ENCODE measurements at places on chromosomes 11 and 22.

- no peak for DNase-seq
These were observed 4.6 kb upstream of the CD6 start for GRCh38 chr11:60966890-60967289.

- no peak for DNase-seq
These were observed 743 bp upstream of the CD3D start for GRCh38 chr11:118343248-118343647.

DNA sequence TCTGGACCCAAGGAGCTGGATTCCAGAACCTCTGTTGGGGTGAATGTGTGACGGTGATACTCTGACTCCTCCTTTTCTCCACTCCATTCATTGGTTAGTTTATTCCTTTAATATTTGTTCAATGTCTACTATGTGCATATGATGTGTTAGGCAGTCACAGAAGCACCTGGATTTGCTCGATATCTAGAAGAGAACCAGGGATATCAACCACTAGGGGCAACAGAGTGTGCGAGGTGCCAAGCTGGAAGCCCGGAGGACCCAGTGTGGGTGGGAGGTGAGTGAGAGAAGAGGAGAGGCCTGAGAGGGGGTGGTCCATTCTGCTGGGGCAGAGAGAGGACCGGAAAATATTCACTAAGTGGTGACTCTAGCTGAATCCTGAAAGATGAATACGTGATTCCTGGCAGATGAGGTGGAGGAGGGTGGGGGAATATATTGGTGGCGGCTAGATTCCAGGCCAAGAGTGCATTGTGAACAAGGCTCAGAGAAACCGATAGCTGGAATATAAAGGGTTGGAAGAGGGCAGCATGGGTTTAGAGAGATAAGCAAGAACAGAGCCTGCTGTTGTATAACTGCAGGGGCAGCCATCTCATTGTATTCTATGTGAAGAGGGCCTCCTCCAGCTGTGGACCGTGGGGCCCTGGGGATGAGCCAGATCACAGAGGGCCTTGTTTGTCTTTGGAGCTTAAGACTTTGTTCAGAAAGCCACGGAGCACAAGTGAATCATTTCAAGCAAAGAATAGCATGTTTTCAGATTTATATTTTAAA is 6.9 kb upstream of the TIMP3 start:
- DNase-seq = no peak

GRCh38 chr11:61104963-61105362 is 2.7 kb downstream of the CD5 start:
- DNase-seq = no peak

DNA sequence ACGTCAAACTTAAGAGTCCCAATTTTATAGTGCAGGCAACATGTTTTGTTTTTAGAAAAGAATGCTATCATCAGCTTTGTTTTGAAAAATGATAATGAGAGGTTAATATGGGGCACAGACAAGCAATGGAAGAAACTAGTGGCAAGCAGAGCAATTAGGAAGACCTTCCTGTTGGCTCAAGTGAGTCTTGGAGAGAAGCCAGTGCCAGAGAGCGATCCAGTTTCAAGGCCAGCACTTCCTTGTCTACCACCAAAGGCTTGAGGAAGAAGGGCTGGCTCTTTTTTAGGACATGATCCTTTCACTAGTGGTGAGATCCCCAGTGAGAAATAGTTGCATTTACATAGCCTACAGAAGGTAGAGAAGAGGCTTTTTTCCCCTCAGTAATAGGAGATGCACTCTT is 1340.7 kb downstream of the LRRC4C start:
- no peak for DNase-seq

GRCh38 chr11:32113200-32113919 is 22.5 kb downstream of the RCN1 start:
- DNase-seq = no peak

GRCh38 chr11:24163146-24163545 is 333.7 kb upstream of the LUZP2 start:
- DNase-seq = no peak

GRCh38 chr11:117738246-117738957 is 58.6 kb downstream of the DSCAML1 start:
- no peak for DNase-seq

- no peak for DNase-seq
These were observed 14.0 kb downstream of the C11orf42 start for GRCh38 chr11:6219359-6219758.

DNA sequence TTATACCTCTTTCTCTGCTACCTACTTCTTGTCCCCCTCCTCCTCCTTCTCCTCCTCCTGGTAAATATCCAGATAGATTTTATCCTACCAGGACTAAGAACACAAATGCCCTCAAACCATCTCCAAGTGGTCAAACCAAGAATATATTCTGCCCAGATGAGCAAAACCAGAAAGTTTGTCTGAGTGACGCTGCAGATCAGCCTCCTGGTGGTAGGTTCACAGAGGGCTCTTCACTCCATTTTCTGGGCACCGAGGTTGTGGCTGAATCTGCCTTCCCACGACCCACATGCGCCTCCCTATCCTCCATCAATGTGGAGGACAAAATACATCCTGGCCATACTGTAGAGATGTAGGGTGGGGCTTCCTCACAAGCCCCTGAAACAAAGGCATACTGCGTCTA is 543.6 kb downstream of the MN1 start:
- DNase-seq = no peak

GRCh38 chr22:40444178-40444831 is 73.9 kb downstream of the SGSM3 start:
- DNase-seq = no peak

DNA sequence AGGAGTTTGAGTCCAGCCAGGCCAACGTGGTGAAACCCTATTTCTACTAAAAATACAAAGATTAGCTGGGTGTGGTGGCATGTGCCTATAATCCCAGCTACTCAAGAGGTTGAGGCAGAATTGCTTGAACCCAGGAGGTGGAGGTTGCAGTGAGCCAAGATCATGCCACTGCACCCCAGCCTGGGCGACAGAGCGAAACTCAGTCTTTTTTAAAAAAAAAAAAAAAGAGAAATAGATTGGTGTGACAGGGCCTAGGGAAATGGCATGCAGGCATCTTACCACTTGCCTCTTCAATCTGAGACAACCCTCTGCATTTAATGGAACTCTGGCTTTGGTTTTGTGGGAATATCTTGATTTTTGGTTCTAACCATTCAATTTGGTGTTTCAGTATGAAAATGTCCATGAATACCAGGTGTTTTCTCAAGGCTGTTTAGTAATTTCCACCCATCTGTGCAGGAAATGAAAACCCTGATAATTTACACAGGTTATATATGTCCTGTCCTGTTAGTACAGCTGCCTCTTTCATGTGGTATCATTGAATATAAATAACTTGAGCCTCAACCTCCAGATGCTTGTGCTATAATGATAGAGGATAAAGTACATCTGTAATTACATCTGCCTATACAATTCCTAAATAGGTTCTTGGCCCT is 8.4 kb downstream of the XBP1 start:
- no peak for DNase-seq

- no peak for DNase-seq
These were observed 2.2 kb downstream of the LMF2 start for GRCh38 chr22:50505276-50505775.

GRCh38 chr22:21621025-21621424 is 8.8 kb downstream of the YDJC start:
- no peak for DNase-seq

DNA sequence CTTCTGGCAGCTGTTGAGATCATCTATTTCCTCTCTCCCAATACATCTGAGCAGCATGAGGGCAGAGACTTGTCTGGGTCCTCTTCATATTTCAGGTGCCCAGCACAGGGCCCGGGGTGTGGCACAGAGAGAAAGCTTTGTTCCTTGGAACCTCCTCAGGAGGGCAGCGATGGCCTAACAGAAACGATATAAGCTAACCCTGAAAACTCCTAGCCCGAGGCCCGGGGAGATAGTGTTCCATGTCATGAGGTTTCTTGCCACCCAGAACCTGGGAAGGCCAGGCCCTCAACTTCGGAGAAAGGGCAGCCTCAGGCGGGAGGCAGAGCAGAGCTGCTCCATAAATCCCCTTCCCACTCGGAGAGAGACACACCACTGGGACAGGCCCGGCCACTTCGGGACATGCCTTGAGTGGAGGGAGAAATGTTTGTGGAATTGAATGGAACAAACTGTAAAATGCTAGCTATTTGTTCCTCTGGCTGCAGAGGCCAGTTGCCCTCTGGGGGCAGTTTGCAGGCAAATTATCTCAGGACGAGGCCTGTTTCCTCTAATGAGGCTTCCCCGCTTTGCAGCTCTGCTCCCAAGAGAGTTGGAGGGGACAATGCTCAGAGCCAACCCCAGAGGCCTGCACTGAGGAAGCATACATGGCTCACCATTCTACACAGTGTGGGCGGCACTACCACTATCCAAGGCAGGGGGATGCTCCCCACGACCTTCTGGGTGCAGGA is 11.6 kb downstream of the ARRB1 start:
- DNase-seq = no peak

DNA sequence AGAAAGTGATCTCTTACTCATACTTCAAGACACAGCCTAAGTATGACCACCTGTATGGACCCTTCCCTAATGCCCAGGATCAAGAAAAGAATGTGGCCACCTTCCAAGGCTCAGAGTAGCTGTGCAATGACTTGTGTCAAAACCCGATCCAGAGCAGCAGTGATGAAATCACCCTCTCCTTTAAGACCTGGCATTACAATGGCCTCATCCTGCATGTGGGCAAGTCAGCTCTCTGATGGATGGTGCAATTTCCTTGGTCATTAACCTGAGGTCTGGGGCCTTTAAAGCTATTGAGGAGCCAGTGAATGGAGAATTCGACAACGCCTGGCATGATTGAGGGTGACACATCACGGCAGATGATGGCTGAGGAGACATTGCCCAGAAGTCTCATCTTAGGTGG is 9.1 kb upstream of the TUBA8 start:
- no peak for DNase-seq

DNA sequence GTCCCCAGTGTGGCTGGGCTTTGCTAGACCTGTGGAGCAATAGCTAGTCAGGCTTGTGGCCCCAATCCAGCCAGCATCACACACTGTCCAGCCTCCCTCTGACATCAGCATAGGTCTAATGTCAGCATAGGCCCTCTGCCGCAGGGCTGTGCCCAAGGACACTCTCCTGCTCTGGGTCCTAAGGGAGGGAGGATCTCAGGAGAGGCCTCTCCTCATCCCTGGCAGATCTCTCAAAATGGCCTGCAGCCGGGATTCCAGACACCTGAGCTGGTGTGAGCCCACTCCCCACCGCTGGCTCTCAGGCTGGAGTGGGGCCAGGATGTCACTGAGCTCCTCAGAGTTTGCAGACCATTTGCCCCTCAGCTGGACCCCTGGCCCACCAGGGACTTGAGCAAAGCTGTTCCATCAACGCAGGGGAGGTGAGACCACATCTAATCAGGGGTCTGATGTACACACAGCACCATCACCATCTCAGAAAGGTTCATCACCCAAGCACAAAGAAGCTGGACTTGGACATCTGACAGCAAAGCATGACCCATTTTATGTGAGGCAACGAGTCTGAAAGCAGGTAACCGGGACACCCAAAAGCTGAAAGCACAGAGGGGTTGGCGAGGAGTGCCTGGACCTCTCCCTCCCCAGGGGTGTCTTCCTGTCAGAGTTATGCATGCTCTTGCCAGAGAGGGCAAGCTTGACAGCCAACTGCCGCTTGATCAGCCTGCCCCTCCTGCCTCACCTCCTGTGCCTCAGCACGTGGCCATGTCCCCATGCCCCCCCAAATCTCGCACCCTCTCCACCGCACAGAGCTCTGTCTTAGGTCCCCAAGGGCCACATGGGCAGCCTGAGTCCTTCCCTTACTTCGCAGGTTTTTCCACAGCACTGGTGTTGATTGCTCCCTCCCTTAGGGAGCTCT is 69.7 kb upstream of the SEPTIN5 start:
- DNase-seq = no peak

DNA sequence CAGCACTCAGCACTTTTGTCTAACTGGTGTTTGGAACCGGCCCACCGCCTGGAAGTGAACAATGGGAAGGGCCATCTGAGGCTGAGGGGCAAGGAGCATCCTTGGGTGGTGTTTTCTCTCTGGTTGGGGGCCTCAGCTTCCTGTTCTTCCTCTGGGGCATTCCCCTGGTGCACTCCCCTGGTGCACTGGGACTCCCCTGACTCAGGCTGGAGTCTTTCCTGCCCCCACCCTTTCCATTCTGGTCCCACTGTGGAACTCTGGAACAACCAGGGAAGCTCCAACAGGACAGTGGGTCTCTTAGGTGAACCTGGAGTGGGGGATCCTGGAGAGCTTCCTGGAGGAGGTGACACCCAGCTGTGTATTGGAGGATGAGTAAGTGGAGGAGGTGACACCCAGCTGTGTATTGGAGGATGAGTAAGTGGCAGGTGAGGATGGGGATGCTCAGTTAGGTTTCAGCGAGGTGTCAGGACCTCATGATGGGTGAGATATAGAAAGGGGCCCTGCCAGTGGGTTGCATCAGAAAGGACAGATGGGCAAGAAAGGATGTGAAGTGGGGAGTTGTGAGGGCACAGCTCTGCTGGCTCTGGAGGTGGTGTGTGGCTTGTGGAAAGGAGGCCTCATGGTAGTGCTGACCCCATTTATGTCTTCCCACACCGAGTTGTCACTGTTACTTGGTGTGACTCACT is 132.1 kb downstream of the OSBP2 start:
- no peak for DNase-seq
